ENCODE measurements at places on chromosomes 12 and 14. TPM values are rescaled to one million over a fixed set of nuclear protein-coding genes. Genes with fewer than 3 reads are reported as not detected.

Gene GALNT6
- 9.7 TPM for total RNA-seq

Gene FAM90A1
- total RNA-seq: 0.23 TPM

Gene NTN4
- 24.6 TPM for total RNA-seq

Gene CDK4
- total RNA-seq: 65.3 TPM

Gene P2RX2
- not detected for total RNA-seq

Gene SPX
- total RNA-seq: not detected
